ENCODE measurements at places on chromosomes 11 and 22.

DNA sequence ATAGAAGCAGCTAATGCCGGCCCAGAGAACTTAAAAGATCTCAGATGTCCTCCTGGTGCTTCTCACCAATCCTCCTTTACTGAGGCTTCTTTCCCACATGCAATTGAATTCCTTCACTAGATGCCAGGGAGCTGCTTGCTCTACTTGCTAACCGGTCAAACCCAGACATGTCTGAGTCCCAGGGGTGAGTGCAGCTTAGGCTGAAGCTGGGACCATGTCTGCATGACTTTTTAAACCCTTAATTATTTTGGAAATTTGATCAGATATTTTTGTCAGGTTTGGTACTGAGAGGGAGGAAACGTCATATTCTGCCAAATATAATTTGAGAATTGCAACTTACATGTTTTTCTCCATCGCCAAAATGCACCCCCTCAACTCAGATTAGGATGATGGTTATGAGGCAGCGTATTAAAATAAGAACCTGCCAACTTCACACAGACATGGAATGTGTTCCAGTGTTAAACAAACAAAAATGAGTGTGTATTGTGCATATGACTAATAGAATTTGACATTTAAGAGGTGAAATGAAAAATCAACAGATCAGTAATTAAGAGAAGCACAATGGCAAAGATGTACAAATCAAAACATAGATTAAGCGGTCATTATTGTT lies 529.5 kb downstream of the ETS1 start:
- no peak for DNase-seq

DNA sequence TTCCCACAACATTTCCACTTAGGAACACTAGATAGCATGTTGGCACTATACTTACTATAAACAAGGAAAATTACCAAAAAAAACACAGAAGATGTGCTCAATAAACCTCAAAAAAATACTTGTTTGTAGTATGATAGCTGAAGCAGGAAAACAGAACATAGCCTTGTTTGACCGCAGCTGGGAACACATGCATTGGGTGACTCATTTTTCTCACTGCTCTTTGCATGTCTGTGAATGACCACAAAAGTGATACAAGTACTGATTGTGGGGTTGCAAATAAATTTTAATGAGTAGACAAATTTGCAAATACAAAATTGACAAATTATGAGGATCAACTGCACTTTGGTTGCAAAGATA lies 22.8 kb upstream of the GUCY1A2 start:
- no peak for DNase-seq

DNA sequence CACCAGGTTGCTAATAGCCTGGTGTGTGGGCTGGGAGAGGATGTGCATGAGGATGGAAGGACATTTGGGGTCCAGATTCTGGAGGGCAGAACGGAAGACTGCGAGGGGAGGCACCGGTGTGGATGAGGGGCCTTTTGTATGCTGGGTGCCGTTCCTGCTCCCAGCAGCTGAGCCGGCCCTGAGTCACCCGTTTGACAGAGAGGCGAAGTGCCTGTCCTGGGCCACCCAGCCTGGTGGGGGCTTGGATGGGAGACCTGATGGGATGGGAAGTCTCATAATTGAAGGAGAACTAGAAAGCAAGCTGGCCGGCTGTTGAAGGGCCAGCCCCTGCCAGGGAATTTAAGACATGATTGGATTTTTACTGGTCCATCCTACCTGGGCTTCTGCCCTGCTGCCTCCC lies 10.8 kb downstream of the CACNA1I start:
- no peak for DNase-seq

GRCh38 chr11:134120143-134120850 lies 51.4 kb downstream of the JAM3 start:
- DNase-seq = no peak

- no peak for DNase-seq
Observed at GRCh38 chr11:128153697-128154048, 433.7 kb downstream of the ETS1 start.

All from activated CD4-positive, alpha-beta T cell treated with anti-CD3 and anti-CD28 coated beads for 4 hours (primary cell).